ENCODE measurements at places on chromosomes 3 and 15. TPM values are rescaled to one million over a fixed set of nuclear protein-coding genes. Genes with fewer than 3 reads are reported as not detected.

Gene MUC13
- not detected for polyA plus RNA-seq

DNA sequence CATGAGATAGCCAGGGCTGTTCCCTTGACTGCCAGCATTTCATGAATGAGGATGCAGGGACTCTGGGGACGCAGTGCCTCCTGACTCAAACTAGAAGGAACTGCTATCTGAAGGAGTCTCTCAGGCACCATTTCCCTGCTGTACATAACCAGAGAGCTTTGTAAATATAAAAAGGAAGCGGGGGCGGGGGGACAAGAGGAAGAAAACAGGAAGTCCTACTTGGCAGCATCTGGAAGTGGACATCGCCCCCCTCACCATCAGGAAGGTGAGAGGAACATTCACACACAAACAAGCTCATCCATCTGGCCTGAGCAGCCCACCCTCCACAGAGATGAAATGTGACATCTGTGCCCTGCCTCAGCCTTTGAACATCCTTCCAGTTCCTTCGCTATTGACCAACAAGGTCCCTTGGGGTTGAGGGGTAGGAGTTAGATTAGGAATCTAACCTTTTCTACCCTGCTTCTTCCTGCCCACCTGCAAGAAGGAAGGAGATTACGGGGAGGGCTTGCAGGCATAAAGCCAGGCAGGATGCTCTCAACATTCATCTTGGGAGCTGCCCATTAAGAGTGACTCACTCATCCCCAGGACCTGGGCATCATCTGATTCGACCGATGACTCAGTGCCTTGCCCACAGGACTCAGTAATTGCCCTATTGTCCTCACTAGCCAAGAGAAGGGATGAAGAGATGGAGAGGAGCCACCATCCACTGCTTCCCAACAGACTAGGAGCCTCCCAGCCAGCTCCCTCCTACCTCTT is 31.9 kb downstream of the SH3BP5 start:
- no peak for DNase-seq

DNA sequence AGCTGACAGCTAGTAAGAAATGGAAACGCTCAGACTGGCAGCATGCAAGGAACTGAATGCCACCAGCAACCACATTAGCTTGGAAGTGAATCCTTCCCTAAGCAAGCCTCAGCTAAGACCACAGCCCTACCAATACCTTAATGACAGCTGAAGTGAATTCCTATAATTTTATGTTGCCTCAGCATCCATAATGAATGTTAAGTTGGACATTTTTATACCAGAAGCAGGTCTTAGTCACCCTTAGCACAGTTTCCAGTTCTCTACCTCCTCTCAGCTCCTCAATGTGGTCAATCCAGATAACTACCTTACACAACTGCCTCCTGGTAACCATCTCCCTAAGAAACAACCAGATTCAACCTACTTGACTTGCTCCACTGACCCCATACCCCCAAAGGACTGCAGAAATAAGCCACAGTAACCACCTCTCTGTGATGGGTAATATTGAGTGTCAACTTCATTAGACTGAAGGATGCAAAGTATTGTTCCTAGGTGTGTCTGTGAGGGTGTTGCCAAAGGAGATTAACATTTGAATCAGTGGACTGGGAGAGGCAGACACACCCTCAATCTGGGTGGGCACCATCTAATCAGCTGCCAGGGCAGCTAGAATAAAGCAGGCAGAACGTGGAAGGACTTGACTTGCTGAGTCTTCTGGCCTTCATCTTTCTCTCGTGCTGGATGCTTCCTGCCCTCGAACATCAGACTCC is 33.5 kb downstream of the NEDD4 start:
- no peak for DNase-seq

Gene GASK1A
- 3.1 TPM for polyA plus RNA-seq

GRCh38 chr3:127171721-127172120 is 21.2 kb upstream of the PRR23E start:
- DNase-seq = no peak

Gene RLBP1
- polyA plus RNA-seq = not detected

Gene C3orf62
- polyA plus RNA-seq = 9.4 TPM

All from right renal cortex interstitium (tissue), 3 donors.